ENCODE measurements at places on chromosomes 11 and 22.

DNA sequence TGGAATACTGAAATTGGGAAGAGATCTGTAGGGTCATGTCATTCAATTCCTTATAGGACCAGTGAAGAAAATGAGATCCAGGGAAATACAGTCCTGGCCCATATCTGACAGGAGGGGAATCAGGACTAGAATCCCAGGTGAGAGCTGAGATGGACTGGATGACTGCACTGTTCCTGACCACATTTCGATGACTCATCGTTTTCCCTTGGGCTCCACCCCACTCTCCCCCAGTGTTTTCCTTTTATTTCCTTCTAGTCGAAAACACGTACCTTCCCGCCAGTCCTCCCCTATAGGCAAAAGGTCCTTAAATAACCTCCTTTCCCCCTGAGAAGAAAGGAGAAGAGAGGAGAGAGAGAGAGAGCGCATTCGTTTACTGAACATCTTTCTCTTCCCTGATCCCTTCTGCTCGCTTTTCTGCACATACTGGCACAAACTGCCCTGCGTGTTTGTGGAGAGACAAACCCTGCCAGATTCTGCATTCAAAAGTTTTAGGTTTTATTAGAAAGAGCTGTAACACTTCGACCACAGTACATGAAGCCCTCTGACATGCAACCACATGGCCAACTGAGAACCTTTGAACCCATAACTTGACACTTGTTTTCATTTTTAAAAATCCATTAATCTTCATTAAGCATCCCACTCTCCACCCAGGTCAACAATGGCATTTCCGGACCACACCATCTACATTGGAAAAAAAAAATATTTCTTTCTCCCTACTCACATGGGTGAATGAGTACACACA is 565.7 kb downstream of the METTL15 start:
- no peak for DNase-seq

DNA sequence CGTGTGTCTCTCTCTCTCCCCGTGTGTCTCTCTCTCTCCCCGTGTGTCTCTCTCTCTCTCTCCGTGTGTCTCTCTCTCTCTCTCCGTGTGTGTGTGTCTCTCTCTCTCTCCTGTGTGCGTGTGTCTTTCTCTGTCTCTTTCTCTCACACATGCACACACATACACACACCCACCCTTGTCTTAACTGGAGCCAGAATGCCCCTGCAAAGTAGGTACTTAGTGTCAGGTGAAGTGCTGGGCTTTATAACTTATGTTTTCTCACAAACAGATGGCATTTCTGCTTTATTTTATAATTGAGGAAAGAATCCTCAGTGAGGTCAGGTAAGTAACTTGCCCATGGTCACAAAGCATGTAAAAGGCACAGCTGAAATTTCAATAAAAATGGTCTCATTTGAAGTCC is 106.0 kb downstream of the CSNK2A3 start:
- no peak for DNase-seq

GRCh38 chr11:830295-831117 is 2.2 kb upstream of the CD151 start:
- peak; percentile 79 for DNase-seq

DNA sequence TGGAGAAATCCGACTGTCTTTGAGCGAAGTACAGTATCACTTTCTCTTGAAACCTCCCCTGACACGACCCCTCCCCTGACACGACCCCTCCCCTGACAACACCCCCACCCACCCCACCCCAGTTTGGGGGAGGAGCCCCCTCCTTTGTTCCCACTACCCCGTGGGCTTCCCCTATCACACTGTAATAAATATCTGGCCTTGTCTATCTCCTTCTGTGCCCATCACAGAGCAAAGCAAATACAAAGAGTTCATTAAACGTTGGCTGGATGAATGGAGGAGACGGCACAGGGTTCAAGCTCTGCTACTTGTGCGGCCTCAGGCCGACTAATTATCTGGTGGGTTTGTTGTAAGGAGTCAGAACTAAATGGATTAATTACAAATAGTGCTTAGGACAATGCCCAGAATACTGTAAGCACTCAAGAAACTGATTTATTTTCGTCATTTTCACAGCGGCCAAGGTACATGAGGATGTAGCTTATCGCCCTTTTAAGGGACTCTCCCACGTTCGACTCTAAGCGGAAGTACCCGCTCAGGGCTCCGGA is 628 bp upstream of the GGA1 start:
- DNase-seq, result peak; percentile 47

GRCh38 chr11:119222891-119223290 is 16.8 kb downstream of the CBL start:
- no peak for DNase-seq

DNA sequence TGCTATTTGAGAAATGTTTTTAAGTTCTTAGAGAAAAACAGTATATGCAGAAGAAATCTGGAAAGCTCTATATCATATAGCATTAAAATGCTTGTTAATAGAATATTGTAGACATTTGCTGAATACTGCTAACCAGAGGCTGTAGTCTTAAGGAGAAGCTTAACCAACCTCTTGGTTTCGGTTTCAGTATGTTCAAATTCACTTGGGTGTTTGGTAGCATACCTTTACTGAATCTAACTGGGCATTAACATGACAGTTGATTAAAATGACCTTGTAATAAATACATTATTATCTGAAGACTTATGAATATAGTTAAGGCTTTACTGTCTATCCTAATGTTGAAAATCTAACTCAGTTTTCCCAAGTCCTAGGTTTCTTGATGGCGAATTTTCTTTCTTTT is 5.4 kb downstream of the PCF11 start:
- DNase-seq, result no peak

GRCh38 chr11:93143186-93143585 is 54.6 kb downstream of the SLC36A4 start:
- no peak for DNase-seq

Data from NCI-H1436 (cell line).